ENCODE measurements at places on chromosomes 11 and 22. TPM values are rescaled to one million over a fixed set of nuclear protein-coding genes. Genes with fewer than 3 reads are reported as not detected.

The LUZP2 gene
- 1.5 TPM for polyA plus RNA-seq

The SCGB1A1 gene
- not detected for polyA plus RNA-seq

The GP1BB gene
- 3.4 TPM for polyA plus RNA-seq

The ANGPTL5 gene
- polyA plus RNA-seq: not detected

The KLHL22 gene
- polyA plus RNA-seq: 28.0 TPM

The POLR3H gene
- polyA plus RNA-seq: 28.7 TPM

The OR4P4 gene
- 0.07 TPM for polyA plus RNA-seq

The SEC14L6 gene
- 6.7 TPM for polyA plus RNA-seq

The MMP13 gene
- not detected for polyA plus RNA-seq

The CSNK2A3 gene
- 2.2 TPM for polyA plus RNA-seq

DNA sequence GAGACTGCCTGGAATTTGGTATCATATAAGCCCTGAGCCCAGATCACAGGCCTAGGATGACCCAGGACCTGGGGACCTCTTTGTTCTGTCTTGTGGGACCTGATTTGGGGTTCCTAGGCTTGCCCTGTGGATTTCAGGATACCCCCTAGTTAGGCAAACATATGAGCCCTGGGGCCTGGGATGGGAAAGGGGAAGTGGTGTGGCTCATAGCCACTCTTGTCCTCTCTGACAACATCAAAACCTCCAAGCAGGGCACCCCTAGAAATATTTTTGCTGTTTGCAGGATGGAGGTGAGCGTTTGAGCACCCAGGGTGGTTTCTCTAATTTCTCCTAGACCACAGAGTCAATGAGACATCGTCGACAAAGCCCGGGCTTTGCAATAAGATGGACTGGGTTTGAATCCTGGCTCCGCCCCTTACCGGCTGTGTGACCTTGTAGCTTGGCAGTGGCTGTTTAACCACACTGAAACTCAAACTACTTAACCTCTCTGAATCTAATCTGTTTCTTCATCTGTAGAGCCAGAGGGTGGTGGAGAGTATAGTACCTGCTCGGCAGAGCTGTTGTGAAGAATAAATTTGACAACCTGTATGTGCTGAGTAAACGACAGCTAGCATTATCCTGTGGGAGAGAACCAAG, 5.3 kb upstream of the LRRC10B start:
- no peak for DNase-seq

GRCh38 chr11:71489311-71490043, 36.5 kb downstream of the NADSYN1 start:
- DNase-seq: no peak

GRCh38 chr22:27107824-27108223, 450.4 kb downstream of the MIAT start:
- DNase-seq: no peak

DNA sequence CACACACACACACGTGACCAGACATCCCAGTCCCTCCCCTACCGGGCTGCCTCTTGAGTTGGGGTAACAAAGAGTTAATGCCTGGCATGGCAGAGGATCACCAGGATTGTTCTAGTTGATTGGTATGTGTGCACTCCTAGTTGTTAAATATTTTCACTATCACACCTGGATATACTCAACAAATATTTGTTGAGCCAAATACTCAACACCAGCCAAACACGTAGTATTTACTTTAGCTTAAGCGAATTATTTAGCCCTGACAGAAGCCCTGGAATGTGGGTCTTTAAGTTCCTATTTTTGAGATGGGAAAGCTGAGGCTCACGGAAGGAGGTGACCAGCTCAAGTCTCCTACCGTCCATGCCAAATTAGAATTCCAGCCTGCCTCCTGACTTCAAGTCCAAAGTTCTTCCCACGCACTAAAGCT, 10.5 kb downstream of the CD3E start:
- no peak for DNase-seq

DNA sequence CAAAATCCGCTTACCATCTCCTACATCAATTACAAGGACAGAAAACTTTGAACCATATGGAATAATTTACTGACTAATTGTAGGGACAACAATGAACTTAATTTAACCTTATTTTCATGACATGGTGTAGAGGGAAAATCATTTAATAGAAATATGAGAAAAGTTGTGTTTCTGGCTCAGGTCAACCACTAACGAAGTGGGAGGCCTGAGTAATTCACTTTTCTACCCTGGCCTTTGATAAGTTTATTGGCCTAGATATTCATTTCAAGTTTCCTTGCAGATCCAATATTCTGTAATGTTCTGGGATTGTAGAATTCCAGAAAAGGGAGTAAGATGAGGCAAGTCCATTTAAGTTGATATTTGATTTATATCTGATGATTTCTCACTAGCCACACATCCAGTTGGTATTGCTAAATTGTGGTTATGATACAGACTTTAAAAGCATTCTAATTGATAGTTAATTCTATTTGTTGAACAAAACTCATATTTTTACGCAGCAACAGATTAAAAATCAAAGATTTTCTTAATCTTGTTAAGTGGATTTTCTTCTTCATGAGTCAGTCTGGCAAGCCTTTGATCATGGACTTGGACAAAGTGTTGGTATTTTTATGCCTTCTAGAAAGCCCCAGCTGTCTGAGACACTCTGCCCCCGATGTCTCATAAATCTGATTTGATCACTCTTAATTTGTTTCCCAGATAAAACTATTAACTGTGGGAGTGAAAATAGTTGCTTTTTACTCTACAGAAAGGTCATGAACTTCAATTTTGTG, 336.5 kb downstream of the TMEM135 start:
- DNase-seq: no peak

DNA sequence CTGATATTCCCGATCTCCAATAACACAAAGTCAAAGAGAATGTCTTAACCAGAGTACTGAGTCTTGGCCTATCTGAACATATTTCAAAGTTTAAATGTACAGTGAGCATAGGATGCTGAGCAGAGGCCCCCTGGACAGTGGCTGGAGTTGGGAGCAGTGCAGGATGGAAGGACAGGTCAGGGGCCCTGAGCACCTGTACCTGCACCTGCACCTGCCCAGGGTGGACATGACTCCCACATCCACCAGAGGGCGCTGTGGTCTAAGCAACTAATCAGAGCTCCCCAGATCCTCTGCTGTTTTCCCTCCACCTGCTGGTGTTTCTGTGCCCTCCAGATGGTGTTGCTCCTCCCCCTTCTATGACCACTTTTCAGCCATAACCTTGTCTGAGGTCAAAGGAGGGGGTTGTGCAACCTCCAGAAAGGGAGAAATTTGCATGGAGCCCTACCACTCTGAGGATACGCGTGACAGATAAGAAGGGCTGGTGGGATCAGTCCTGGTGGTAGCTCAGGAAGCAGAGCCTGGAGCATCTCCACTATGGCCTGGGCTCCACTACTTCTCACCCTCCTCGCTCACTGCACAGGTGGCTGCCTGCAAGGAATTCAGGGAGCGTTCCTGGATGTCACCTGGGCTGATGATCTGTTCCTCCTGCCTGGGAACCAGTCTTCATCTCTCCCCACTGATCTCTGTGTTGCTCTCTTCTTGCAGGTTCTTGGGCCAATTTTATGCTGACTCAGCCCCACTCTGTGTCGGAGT, 49.1 kb upstream of the VPREB1 start:
- DNase-seq: no peak

DNA sequence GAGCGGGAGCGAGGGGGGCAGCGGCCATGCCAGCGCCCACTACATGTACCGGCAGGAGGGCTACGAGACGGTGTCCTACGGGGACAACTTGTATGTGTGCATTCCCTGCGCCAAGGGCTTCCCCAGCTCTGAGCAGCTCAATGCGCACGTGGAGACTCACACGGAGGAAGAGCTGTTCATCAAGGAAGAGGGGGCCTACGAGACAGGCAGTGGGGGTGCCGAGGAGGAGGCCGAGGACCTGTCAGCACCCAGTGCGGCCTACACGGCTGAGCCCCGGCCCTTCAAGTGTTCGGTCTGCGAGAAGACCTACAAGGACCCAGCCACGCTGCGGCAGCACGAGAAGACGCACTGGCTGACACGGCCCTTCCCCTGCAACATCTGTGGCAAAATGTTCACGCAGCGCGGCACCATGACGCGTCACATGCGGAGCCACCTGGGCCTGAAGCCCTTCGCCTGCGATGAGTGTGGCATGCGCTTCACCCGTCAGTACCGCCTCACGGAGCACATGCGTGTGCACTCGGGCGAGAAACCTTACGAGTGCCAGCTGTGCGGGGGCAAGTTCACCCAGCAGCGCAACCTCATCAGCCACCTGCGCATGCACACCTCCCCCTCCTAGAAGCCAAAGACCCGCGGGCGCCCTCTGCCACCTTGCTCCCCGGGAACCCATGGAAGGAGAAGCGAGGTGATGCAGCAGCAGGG, 20.9 kb upstream of the TMEM191C start:
- DNase-seq: no peak

GRCh38 chr11:57787920-57788702, 26.5 kb downstream of the CTNND1 start:
- DNase-seq: no peak

DNA sequence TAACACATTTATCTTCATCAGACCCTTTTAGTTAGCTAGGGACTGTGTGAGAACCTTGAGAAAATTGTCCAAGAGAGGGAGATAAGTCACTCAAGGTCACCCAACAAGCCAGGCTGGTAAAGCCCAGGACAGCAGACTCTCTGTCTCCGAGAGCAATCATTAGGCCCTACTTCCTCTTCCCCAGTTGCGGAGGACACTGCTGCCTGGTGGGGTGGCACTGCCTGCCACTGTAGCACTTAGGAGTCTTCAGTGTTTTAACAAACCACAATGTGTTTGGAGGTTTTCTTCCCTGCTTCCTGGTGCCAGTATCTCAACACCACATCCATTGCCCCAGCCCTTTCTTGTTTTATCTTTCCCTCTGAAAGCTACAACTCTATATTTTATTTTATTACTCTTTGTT, 132.1 kb upstream of the LDLRAD3 start:
- DNase-seq: no peak

DNA sequence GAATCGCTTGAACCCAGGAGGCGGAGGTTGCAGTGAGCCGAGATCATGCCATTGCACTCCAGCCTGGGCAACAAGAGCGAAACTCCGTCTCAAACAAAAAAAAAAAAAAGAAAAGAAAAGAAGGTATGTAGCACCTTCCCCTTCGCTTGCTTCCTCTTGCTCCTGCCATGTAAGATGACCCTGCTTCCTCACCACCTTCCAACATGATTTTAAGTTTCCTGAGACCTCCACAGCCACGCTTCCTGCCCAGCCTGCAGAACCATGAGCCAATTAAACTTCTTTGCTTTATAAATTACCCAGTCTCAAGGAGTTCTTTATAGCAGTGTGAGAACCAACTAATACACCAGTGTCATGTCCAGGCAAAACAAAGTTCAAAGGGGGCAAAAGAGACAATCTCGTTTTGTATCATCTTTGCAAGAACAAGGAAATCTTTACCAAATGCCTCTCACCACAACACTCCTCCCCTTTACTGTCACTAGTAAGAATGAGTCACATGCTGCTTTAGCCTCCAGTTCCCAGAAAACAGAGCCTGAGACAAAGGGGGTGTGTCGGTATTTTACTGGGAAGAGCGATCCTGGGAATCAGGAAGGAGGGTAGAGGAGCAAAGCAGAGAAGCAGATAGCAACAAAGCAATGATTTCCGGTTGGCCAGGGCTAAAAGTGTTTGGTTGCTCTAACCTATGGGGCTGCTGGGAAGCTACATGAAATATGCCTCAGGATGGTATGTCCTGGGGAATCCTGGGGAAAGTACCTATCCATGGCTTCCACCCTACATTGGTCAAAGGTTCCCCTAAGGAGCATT, 10.5 kb upstream of the MCHR1 start:
- DNase-seq: no peak

DNA sequence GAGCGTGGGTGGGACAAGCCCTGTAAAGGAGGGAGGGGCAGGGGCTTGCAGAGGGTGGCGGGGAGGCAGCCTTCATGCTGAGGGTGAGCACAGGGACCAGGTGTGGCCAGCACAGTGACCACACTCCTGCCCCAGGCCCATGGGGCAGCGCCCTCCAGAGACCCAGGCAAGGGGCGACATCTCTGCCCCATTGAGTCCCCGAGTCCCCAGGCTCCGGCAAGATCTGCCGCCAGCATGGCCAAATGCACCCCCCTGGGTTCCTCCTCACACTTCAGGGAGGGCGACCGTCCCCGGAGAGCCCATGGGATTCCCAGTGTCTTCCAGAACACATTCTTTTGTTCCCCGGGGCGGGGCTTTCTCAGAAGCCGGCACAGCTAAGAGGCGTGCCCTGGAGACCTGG, 362.5 kb downstream of the TBC1D22A start:
- DNase-seq: no peak

DNA sequence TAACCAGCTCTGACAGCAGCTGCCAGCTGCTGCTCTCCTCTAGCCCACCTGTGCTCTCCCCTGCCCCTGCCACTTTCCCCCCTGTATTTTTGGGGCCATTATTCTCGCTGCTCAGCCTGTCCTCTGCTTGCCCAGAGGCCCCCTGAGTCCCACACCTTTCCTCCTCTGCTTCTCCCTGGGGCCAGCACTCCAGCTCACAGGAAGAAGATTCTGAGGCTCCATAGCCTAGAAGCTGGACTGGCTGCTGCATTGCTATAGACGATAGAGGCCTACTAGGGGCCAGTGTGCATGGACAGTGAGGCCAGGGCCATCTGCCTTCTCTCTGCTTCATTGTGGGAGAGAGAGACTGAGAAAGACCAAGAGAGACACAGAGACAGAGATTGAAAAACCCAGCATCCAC, 679 bp downstream of the OMP start:
- DNase-seq: no peak

GRCh38 chr11:129911298-129911697, 15.9 kb upstream of the NFRKB start:
- DNase-seq: no peak

- no peak for DNase-seq
Observed at GRCh38 chr11:13160346-13160745, 117.2 kb upstream of the BMAL1 start.

GRCh38 chr11:128965485-128965884, 22.8 kb upstream of the TP53AIP1 start:
- DNase-seq: no peak

DNA sequence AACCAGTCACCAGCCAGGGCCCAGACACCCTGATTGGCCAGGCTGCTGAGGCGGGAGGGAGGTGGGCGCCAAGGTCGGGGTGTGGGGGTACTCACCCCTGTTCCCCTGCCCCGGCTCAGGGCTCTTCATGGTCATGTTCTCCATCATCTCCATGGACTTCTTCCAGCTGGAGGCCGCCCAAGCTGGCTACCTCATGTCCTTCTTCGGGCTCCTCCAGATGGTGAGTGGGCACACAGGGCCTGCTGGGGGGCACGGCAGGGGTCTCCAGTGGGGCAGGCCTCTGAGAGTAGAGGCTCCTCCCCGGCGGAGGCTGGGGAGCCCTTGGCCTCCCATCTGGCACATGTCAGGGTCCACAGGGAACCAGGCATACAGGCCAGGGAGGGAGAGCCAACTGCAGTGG, 10.0 kb downstream of the PHLDA2 start:
- no peak for DNase-seq
